ENCODE measurements at places on chromosomes 4 and X.

DNA sequence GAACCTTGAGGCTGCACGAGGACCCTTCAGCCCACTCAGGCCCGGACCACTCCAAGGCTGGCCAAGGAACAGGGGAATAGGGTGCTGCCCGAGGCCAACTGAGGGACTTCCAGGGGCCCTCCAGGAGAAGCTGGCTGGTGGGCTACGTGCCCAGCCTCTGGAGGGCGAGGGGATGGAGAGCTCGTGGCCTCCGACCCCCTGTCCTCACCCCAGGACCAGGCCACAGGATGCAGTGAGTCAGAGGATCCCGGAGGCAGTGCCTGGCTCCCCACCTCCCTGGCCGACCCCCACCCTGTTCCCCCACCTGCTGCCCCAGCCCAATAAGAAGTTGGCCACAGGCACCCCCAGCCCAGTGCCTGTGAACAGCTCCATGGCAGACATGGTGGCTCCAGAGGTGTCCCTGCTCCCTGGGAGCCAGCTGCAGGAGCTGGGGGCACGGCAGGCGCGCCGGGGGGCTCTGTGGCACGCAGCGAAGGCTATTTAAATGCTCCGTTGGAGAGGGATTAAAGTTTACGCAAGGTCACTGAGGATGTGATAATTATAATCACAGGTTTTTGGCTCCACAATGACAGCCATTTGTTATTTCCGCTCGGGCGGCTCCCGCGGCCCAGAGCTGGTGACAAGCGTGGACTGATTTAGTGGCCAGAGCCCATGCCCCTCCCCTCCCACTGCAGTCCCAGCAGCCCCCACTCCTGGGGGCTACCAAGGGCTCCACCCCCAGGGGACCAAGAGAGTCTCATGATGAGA lies 95.7 kb upstream of the NKX1-1 start:
- DNase-seq = no peak

DNA sequence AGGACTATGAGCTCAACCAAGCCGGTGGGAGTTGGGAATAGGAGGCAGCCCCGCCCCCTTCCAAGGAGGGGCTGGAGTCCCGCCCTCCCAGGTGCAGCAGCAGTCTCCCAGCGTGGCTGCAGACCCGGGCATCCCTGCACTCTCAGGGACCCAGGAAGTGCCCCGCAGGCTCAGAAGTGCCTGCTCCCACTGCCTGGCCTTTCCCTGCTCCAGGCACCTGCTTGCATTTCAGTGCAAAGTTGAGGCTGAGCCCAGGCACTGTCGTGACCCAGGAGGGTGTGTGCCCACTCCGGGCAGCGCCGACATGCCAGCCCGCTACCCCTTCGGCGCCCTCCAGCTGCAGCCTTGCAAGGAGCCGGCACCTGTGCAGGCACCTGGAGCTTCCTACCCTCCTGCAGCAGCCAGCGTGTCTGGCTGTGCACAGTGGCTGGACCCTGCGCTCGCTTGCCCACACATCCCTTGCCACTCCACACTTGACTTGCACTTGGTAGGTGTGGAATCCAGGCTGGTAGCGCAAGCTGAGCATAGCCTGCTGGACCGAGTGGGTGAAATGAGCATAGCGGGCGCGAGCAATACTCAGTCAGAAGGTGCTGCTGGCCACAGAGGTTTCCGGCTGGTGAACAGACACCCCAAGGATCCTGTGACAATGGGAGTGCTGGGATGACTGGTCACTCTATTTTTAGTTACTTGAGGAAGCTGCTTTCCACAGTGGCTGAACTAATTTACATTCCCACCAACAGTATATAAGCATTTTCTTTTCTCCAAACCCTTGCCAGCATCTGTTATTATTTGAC lies 236.3 kb downstream of the PCDH10 start:
- no peak for DNase-seq

- DNase-seq = peak; percentile 70
These were observed 116.3 kb downstream of the SHROOM4 start for GRCh38 chrX:50697691-50698090.

- peak; percentile 81 for DNase-seq
These were observed 37.5 kb downstream of the MTMR1 start for GRCh38 chrX:150730719-150731118.

DNA sequence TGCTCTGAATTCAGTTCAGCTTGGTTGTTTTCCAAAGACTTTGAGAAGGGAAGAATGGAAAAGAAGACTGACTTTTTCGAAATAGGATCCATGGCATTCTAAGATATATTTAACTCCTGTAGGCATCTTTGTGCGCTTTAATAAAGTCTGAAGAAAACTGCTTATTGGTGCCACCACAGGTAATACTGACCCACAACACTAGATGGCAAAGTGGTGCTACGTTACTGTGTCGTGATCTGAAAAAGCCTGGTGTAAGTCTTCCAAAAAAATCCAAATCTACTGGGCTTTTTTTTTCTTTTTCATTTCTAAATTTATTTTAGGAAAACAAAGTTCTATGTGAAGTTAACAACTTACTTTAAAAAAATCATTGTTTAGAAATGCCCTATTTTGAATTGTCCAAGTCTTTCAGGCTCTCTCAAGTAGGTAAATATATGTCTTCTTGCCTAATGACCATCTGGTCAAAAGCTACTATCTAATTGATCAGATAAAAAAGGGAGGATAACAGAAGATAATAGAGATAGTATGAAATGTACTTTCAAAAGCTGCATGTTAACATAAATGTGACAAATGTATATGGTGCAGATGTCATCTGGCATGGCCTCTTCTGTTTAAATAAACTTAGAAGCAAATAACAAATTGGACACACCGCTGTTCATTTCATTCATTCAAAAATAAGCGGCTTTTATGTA lies 47.0 kb upstream of the MID1IP1 start:
- DNase-seq = peak; percentile 33

DNA sequence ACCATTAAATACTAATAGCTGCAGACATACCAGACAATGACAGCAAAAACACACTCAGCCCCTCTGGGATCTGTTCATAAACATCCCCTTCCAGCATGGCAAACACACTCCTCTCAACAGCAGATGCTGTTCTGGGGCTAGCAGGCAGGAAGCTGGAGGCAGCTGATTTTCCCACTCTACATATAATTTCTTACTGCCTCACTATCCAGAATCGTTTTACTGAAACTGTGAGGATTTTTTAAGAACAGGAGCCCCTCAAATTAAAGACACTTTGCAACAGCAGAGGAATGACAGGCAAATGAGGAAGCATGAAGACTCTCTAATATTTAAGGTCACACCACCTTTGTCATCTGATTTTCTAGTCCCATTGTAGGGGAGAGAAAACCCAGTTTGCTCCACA lies 2.2 kb downstream of the MAPK10 start:
- no peak for DNase-seq

- DNase-seq = no peak
These were observed 14.7 kb downstream of the GBA3 start for GRCh38 chr4:22707390-22707789.

DNA sequence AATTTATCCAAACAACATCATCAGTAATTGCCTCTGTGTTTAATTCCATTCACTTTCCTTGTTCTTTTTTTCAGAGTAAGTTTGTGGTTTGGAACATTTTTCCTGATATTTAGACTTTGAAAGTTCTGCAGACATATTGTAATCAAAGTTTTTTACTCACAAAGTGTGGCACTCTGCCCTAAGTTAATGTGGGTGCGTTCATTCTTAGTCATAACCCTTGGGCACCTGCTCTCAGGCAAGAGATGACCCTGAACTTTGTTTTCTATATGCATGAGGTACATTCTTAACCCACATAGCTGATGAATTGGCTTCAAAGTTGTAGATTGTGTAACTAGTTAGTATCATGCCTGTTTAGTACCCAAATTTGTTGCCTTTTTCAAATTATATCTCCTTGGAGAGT lies 424.3 kb downstream of the GRXCR1 start:
- DNase-seq = peak; percentile 4

GRCh38 chr4:115165503-115165902 lies 52.1 kb upstream of the NDST4 start:
- DNase-seq = no peak

DNA sequence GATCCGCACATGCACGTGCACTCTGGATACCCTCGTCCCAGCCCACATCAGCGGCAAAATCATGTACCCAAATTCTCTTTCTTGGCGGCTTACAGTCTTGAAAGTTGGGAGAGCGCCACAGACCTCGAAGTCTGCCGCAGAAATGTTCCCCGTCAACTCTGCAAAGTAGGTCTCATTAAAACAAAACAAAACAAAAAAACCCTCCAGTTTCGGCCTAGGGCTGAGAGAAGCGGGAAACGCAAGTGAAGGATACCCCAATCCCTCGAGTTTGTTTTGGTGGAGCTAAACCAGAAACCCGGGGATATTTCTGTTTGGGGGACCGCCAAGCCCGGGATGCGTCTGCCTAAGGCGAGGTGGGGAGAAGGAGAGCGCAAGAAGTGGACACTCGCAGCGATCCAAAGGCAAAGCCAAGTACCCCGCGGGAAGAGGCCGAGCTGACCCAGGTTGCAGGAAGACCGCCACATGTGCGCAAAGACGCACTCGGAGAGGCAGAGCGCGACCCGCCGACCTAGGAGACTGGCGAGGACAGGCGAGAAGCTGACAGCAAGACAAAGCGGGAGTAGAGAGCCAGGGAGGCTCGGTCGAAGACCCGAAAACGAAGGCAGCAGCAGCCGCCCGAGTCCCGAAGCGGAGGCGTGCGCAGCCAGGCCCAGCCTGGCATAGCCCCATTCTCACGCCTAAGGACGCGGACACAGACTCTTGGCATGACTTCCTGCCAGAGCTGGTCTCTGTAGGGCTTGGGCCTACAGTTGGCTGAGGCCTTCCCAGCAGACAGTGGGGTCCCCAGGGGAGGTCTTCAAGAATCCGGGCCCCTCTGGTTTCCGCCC lies 49.6 kb upstream of the BCOR start:
- no peak for DNase-seq

- no peak for DNase-seq
These were observed 67.7 kb upstream of the SPANXN2 start for GRCh38 chrX:143788265-143788664.

- DNase-seq = peak; percentile 26
These were observed 670.3 kb upstream of the FAM241A start for GRCh38 chr4:111475001-111475400.

- DNase-seq = no peak
These were observed 475.3 kb downstream of the EPHA5 start for GRCh38 chr4:65195002-65195401.

DNA sequence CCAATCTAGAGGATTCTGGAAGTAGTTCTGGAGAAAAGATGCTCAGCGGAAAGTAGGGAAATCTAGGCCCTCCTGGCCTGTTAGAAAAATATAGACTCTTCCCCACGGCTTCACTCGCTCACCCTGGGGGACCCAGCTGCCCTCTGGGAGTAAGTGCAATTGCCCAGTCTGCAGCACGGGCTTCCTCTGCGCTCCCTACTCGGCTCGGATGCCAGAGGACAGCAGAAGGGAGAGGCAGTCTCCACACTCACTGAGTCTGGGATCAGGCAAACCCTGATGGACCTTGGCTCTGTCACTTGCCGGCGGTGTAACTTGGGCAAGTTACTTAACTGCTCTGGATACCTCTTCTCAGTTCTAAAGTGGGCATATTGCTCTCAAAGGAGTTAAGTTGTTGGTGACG lies 2.1 kb downstream of the SHISA3 start:
- DNase-seq = no peak

GRCh38 chr4:152531479-152531878 lies 4.4 kb downstream of the FBXW7 start:
- DNase-seq = no peak

DNA sequence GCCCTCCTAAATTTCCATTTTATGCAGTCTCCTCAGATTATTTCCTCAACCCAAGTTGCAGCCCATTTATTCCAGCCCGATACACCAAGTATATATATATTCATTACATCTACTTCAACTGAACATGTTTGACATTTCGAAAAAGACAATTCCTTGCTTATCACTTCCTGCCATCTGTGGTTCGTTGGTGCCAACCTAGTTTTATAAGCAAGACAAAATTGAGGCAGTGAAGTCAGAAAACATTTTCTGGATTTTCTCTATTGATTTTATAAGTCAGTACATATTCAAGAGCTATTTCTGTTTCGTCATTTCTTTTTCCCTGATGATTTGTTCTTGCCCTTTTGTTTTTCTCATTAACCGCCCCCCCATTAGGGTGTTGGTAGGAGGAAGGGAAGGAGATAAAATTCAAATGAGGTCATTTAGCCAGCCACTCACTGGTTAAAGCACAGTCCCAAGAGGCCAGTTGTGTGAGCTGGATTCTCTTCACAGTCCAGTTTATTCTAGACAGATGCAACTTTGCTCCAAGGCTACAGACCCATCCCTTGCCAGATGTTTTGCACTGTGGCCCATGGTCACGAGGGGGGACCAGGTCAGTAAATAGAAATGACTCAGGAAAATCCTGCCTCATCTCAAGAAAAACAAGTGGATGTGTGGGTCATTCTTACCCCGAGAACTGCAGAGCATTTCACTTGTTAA lies 20.3 kb upstream of the VEGFD start:
- peak; percentile 64 for DNase-seq

GRCh38 chr4:117135634-117136354 lies 50.4 kb upstream of the TRAM1L1 start:
- DNase-seq = no peak

- DNase-seq = no peak
These were observed 18.2 kb upstream of the RHOH start for GRCh38 chr4:40178672-40179071.

- DNase-seq = no peak
These were observed 72.9 kb downstream of the WDR44 start for GRCh38 chrX:118418811-118419251.

GRCh38 chr4:147994076-147994475 lies 262.2 kb downstream of the ARHGAP10 start:
- DNase-seq = peak; percentile 41

GRCh38 chr4:66298569-66298968 lies 628.3 kb upstream of the EPHA5 start:
- DNase-seq = no peak

GRCh38 chr4:98406819-98407218 lies 145.6 kb downstream of the RAP1GDS1 start:
- DNase-seq = no peak

DNA sequence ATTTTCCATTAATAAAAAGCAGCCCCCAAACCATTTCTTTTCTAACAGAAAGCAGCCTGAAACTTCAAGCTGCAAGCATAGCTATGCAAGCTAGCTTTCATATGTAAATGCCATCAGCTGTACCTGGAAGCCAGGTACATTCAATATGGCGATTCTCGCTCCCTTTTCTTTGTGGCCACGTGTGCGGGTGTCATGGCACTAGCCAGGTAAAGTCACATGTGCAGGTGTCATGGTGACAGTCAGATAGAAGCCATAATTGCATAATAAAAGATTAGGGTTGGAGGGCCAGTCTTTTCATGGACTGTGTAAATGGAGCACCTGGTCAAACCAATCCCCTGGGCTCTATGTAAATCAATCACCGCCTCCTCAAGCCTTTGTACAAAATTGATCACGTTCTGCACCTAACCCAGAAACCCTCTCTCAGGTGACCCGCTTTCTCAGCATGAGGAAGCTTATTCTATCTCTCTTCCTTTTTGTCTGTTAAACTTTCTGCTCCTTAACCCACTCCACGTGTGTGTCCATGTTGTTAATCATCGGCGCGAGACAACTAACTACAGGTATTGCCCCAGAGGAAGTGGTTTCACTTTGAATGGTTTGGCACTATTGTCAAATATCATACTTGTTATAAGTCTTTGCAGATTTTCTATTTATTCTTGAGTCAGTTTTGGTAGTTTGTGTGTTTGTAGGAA lies 18.0 kb upstream of the RHOXF2 start:
- no peak for DNase-seq
